ENCODE measurements at places on chromosomes 5 and 9.

DNA sequence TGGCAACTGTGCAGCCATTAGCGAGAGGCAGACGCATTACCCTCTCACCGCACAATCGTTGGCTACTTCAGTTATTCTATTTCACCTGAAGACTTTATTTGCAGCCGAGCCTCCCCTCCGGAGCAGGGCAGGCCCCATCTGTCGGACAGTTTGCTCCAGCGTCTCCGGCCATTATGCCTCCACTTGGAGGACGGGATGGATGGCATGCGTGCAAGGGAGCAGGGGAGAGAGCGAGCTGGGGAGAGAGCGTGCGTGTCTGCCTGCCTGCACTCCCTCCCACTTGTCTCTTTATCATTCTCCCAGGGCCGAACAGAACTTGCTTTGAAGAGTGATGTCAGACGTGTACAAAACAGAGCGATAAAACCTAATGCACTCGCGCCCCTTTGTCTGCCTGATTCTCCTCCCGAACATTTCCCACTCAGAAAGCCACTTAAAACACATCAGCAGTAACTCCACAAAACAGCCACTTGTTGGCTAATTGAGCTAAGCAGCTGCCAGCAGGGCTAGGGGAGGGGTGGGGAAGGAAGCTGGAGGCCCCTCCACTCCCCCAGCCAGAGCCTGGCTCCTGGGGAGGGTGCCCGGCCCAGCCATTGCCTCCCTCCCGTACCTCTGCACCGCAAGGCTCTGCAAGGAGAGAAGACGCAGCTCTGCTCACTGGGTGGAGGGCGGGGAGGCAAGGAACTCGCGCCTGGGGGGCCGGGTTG lies 43.4 kb upstream of the FUBP3 start:
- no peak for ATAC-seq

DNA sequence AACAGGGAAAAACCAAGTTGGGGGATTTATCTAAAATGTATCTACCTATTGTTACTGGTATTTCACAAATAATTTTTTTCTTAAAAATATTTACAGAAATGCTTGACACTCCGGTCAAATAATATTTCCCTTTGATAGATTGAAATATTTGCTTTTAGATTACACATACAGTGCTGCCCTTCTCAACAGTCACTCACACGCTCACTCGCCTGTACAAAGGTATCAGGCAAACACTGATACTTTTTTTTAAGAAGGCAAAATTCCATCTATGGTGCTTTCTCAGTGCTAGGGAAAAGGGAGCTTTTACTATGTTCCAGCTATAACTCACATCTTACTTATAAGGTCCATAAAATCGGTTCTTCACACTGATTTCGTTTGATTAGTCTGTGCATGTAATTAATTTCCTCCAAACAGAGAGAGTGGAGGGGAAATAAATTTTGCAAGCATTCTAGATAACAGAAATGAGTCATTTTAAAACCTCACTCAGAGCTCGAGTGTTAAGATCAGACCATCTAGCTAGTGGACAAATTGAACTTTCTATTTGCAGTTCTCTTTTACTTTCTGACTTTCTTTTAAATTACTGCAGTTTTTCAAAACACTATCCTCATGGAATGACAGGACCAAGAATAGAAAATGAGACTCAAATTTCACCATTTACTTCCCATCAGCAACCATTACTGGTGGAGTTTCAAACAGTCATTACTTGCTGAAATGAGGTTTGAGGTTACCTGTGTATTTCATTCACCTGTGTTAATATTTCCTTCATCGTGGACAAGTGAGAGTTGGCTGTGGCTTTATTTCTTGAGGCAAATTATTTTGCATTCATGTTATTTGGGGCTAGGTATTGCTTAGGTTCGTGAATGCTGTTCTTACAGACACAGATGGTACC lies 273.2 kb downstream of the RAB3C start:
- no peak for ATAC-seq

GRCh38 chr5:140321796-140322195 lies 18.9 kb upstream of the PFDN1 start:
- peak; percentile 18 for ATAC-seq

- no peak for ATAC-seq
Observed at GRCh38 chr5:65769539-65769938, 47.5 kb downstream of the NLN start.

DNA sequence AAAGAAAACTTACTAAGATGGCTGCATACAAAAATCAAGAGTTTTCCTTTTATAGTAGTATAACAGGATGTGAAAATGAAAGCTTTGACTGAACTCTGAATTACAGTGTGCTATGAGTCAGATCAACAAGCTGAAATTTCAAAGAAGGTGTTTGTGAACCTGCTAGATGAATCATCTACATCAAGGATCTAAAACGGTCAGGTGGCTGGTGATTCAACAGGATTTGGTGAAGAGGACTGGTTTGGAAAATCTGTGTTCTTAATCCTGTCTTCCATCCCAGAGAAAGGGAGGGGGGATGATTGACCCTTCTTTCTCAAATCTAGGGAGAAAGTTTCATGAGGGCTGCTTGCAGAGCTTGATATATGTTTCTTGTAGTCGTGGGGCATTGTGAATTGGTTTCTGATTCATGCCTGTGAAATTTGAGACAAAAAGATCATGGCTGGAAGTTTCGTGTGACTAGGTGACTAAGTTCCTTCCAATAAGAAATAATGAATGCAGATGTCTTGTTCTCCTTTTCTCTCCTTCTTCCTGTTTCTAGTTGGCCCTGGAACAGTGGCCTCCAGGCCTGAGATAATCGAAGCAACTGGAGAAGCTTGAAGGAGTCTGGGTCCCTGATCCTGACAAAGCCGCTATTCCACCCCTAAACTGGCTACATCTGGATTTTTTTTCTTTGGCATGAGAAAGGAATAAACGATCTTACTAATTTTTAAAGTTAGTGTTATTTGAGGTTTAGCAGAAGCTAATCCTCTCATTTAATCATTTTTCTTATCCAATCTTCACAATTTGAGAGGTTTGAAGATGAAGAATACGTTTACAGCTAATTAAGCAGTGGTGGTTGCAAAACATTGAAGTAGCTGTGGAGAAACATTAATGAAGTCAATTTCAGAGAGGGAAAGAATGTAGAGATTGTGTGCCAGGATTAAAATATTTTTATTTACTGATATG lies 67.2 kb downstream of the MRPS30 start:
- peak; percentile 94 for ATAC-seq

GRCh38 chr5:108546939-108547338 lies 165.0 kb upstream of the FBXL17 start:
- ATAC-seq = no peak

- ATAC-seq = no peak
Observed at GRCh38 chr9:134706522-134706921, 64.9 kb downstream of the COL5A1 start.

DNA sequence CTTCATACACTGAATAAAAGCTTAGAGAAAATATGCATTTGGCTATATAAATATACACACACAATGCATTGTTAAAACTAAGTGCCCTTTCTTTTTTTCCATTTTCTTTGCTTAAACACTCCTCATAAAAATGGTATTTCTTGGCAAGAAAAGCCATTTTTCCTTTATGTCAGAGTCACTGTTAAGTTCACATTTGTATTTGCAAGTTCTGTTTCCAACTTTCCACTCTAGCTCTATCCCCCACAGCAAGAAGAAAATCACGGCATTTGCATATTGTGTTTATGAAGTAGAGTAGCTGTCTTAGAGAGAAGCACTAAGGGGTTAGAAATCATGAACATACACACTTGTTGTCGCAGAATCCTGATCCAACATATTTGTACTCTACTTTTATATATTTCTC lies 662.1 kb upstream of the MEF2C start:
- ATAC-seq = no peak

DNA sequence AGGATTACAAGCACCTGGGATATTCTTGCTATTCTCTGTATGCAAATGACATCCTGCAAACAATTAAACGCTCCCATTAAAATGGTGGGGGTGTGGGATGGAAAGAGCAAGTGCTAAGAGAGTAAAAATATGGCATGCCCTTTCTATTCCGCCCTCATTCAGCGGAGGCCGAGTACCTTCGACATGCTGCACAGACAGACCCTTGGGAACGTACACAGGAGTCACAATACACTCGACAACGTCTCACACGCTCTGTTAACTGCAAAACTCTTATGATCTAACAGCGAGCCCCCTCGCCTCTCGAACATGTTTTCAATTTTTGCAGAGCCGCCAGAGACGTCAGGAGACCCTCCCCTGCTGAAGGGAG lies 322.2 kb downstream of the CEMIP2 start:
- no peak for ATAC-seq

- no peak for ATAC-seq
Observed at GRCh38 chr9:133490201-133490681, 11.3 kb upstream of the SLC2A6 start.

GRCh38 chr9:90966031-90966290 lies 164.3 kb downstream of the SYK start:
- ATAC-seq = no peak

DNA sequence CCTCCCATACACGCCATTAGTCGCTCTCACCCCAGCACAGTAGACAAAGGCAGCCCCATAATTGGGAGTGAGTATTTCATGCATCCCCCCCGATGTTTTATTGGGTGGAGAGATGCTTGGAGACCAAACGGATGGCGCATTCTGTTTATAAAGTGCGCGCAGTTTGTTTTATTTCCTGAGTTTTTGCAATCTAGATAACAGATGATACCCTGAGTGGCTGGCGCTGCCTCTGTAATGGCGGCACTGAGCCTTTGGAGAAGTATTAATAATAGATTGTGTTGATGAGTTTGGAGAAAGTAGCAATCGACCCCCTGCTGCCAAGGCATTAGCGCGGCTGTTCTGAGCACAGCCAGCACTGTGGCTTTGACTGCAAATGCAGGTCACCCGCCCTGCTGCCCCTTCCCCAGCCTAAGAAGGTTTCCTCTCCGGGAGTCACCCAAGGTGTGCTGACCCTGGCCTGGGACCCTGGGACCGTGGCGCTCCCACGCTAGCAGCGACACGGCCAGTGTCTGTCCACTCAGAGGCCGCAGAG lies 74.3 kb downstream of the LMX1B start:
- no peak for ATAC-seq

DNA sequence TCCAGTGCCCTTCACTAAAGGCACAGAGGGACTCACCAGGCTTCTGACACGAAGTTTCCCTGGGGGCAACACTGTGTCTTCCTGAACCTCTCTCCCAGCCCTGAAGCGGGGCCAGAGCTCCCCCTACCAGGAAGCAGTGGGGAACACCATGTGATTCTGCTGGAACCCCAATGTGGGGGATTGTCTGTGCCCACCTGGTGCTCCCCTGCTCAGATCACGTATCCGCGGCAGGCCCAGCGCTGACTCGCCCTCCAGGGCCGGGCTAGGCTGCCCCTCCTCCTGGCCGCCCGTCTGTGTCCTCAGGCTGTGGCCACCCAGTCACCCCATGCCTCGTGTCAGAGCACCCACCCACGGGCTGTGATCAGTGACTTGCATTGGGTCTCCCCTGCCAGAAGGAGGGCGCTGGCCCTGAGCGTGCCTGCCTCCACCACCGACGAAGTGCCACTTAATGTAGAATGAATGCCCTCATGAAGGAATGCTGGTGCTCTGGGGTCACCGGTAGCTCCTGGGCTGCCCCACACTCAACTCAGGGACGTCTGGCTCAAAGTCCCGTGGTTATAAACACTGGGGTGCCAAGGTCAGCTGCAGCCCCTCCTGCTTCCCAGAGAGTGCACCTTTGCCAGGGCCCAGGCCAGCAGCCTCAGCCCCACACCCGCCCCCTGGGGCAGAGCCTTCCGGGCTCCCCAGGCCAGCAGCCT lies 22.1 kb downstream of the SARDH start:
- no peak for ATAC-seq

GRCh38 chr5:32254881-32255539 lies 57.7 kb downstream of the MTMR12 start:
- no peak for ATAC-seq

- no peak for ATAC-seq
Observed at GRCh38 chr5:57655228-57655627, 172.6 kb upstream of the ACTBL2 start.

GRCh38 chr5:112971276-112971675 lies 5.3 kb upstream of the DCP2 start:
- no peak for ATAC-seq

- no peak for ATAC-seq
Observed at GRCh38 chr9:127295005-127295404, 30.4 kb downstream of the GARNL3 start.

DNA sequence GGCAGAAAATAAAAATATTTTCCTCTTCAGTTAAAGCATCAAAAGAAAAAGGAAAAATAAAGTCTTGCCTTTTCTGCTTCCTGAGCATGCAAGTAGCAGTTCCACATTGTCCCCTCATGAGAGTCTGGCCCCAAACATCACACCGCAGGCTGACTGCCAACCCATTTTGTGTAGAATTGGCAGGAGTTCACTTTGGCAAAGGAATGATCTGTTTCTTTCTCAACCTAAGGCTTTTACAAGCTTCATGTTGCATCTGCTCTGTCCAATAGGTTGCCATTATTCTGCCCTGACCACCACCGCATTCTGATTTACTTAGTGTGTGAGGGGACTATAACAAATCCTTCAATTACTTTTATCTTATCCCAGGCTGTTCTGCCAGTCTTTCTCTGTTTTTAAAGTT lies 249.5 kb downstream of the ISL1 start:
- no peak for ATAC-seq

GRCh38 chr5:80125962-80126480 lies 90.9 kb downstream of the THBS4 start:
- peak; percentile 90 for ATAC-seq

Data from stimulated activated memory B cell treated with anti-CD40 and anti-IgM and Interleukin-4, amounts not matched to agents 10 μg/mL and 1 μg/mL and 100 μg/mL, for 72 hours (primary cell).